ENCODE measurements at places on chromosomes 11 and 22.
A peak's percentile ranks its signal among the peaks of the same experiment; 100 is the strongest.

- DNase-seq: peak; percentile 49
These were observed 224.6 kb downstream of the FAT3 start for GRCh38 chr11:92449222-92449621.

DNA sequence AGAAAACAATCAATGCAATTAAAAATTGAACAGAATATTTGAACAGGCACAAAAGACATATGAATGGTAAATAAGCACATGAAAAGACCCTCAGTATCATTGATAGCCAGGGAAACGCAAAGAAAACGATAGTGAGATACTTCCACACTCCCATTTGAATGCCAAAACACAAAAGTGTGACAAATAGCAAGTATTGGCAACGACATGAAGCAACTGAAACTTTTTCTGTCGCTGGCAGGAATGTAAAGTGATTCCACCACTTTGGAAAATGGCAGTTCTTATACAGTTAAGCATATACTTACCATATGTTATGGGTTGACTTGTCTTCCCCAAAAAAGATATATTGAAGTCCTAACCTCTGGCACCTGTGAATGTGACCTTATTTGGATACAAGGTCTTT is 62.9 kb upstream of the NAV2 start:
- DNase-seq: no peak

GRCh38 chr22:36221799-36222751 is 17.3 kb downstream of the APOL2 start:
- peak; percentile 76 for DNase-seq

- DNase-seq: no peak
These were observed 1396.8 kb downstream of the LRRC4C start for GRCh38 chr11:40062616-40063015.

- no peak for DNase-seq
These were observed 59.8 kb upstream of the FAR1 start for GRCh38 chr11:13608656-13609055.

- DNase-seq: no peak
These were observed 10.2 kb upstream of the IFITM3 start for GRCh38 chr11:330694-331357.

Measured in NCI-H69 (cell line).